ENCODE measurements at places on chromosomes 12 and 14. TPM values are rescaled to one million over a fixed set of nuclear protein-coding genes. Genes with fewer than 3 reads are reported as not detected.

GRCh38 chr12:49348781-49349180 is 2.1 kb downstream of the DNAJC22 start:
- H3K4me1 ChIP-seq = peaks cover 23% of the 10 kb centered on the region
- H3K27me3 ChIP-seq = peaks cover 27% of the 10 kb centered on the region
- peak; percentile 25 for DNase-seq
- no peaks in the 10 kb centered on the region for H3K36me3 ChIP-seq
- H3K27ac ChIP-seq = no peak overlapping the region

TAS2R7 gene
- total RNA-seq = not detected

- peaks cover 30% of the 10 kb centered on the region for H3K4me1 ChIP-seq
- H3K27me3 ChIP-seq = no peaks in the 10 kb centered on the region
- no peaks in the 10 kb centered on the region for H3K36me3 ChIP-seq
- peak overlapping the region; percentile 87 for H3K27ac ChIP-seq
- DNase-seq = no peak
Measured at GRCh38 chr12:75751769-75752471, 240.5 kb upstream of the KRR1 start.

GRCh38 chr12:114701553-114701952 is 17.6 kb upstream of the TBX3 start:
- H3K4me1 ChIP-seq = no peaks in the 10 kb centered on the region
- no peaks in the 10 kb centered on the region for H3K36me3 ChIP-seq
- no peak overlapping the region for H3K27ac ChIP-seq
- H3K4me3 ChIP-seq = no peak overlapping the region
- DNase-seq = peak; percentile 55

PNP gene
- 29.7 TPM for total RNA-seq

- DNase-seq = no peak
- H3K27me3 ChIP-seq = peaks cover 20% of the 10 kb centered on the region
- H3K4me1 ChIP-seq = no peaks in the 10 kb centered on the region
- H3K36me3 ChIP-seq = no peaks in the 10 kb centered on the region
Measured at GRCh38 chr12:52407918-52408317, 1.8 kb upstream of the KRT82 start.

- no peak overlapping the region for H3K4me3 ChIP-seq
- DNase-seq = peak; percentile 53
- H3K36me3 ChIP-seq = no peaks in the 10 kb centered on the region
- no peaks in the 10 kb centered on the region for H3K27me3 ChIP-seq
- H3K4me1 ChIP-seq = no peaks in the 10 kb centered on the region
Measured at GRCh38 chr14:92993302-92993701, 70.4 kb downstream of the CHGA start.

DNA sequence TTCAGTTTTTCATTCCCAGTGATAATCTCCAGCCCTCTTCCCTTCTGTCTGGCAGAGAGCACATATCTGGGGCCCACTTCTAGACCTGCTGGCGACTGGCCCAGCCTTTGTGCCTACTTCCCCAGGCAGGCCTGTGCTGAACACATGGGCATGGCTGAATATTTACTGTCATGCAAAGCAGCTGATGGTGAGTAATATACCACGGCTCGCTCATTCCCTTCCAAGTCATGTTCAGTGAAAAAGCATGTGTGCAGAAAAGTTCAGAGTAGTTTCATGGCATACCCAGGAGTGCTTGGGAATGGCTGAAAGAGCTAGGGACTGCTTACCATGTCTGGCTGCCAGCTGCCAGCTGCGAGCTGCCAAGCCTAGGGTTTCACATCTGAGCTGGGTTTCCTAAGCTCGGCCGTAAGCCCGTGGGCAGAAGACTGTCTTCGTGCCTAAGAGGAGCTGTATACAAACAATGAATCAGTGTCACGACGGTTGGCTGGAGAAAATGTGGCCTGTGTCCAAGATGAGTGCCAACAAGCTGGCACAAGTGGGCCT is 179.9 kb upstream of the PELI2 start:
- peaks cover 3% of the 10 kb centered on the region for H3K4me1 ChIP-seq
- H3K27ac ChIP-seq = no peak overlapping the region
- no peak overlapping the region for H3K4me3 ChIP-seq
- peak; percentile 58 for DNase-seq

DNA sequence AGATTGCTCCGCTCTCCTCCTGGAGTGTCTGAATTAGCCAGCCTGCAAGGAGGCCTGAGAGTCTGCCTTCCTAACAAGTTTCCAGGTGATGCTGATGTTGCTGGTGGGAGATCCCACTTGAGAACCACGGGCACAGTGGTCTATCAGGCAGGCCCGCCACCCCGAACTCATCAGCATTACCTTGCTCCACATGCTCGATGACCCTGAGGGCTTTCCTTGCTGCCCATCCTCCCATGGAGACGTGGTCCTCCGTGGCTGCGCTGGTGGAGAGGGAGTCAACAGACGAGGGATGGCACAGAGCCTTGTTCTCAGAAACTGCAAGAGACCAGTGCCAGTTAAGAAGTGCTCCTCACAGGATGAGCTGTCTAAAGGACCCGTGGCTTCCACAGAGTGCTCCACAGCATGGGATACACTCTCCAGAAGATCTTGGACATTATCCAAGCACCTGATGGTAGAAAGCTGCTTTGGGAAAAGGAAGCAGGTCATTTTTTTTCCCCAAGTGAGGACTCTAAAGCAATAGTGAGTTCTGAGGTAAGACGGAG is 18.3 kb downstream of the HAL start:
- H3K27me3 ChIP-seq = peaks cover 14% of the 10 kb centered on the region
- H3K4me1 ChIP-seq = no peaks in the 10 kb centered on the region
- H3K4me3 ChIP-seq = no peak overlapping the region
- H3K27ac ChIP-seq = no peak overlapping the region
- H3K36me3 ChIP-seq = no peaks in the 10 kb centered on the region
- no peak for DNase-seq

GRCh38 chr12:117970334-117970733 is 1.5 kb upstream of the KSR2 start:
- peaks cover 31% of the 10 kb centered on the region for H3K27me3 ChIP-seq
- no peak overlapping the region for H3K27ac ChIP-seq
- H3K4me1 ChIP-seq = no peaks in the 10 kb centered on the region
- peak; percentile 78 for DNase-seq
- no peaks in the 10 kb centered on the region for H3K36me3 ChIP-seq

TAS2R14 gene
- total RNA-seq = 7.2 TPM

GRCh38 chr14:36055681-36056225 is 120.8 kb downstream of the PTCSC3 start:
- no peaks in the 10 kb centered on the region for H3K36me3 ChIP-seq
- no peaks in the 10 kb centered on the region for H3K27me3 ChIP-seq
- H3K4me3 ChIP-seq = no peak overlapping the region
- no peak overlapping the region for H3K27ac ChIP-seq

- DNase-seq = peak; percentile 67
- H3K36me3 ChIP-seq = no peaks in the 10 kb centered on the region
- peaks cover 4% of the 10 kb centered on the region for H3K4me1 ChIP-seq
- H3K27me3 ChIP-seq = no peaks in the 10 kb centered on the region
Measured at GRCh38 chr14:63717702-63718101, 10.2 kb downstream of the SGPP1 start.

GRCh38 chr12:121400332-121401139 is 618 bp downstream of the RNF34 start:
- peak; percentile 51 for DNase-seq
- H3K27ac ChIP-seq = peak overlapping the region; percentile 40
- H3K27me3 ChIP-seq = no peaks in the 10 kb centered on the region

TESPA1 gene
- total RNA-seq = not detected

DNA sequence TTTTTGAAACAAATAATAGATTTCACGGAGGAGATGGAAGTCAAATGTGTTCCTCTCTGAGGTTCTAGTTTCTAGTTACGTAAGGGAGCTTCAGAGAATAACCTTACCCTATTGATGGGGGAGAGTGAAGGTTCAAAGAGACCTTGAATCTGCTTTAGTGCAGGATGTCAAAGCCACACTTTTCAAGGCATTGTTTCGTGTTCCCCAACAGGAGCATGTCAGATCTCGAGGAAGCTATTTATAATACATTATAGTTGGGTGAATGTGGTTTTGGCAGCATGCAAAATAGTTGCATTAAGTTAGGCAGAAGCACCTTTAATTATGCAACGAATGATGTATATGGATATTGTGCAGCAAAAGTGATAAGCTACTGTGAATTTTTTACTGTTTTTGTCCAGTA is 614.9 kb downstream of the SLC16A7 start:
- no peaks in the 10 kb centered on the region for H3K36me3 ChIP-seq
- no peak for DNase-seq
- no peak overlapping the region for H3K27ac ChIP-seq
- H3K4me1 ChIP-seq = no peaks in the 10 kb centered on the region

DNA sequence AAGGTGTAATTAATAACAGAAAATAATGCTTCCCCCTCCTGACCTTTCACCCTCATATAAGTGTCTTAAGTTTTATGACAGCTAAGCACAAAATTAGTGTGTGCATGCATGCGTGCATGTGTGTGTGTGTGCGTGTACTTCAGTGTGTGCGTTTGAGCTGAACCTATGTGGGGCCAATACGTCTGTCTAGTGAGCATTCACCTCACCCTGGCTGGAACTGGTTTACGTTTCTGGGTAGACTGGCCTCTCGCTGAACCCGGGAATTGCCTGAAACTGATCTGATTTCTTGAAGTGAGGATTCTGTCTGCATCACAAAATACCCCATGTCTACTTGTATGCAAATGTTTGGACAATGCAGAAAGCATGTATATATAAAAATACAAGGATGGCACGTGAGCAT is 68.2 kb upstream of the TBX3 start:
- H3K4me1 ChIP-seq = no peaks in the 10 kb centered on the region
- no peak overlapping the region for H3K4me3 ChIP-seq
- no peaks in the 10 kb centered on the region for H3K36me3 ChIP-seq
- no peak for DNase-seq
- H3K27me3 ChIP-seq = peaks cover 7% of the 10 kb centered on the region

Data from osteoblast (primary cell).